Urothelium cell line (cell line): ENCODE measurements at places on chromosomes 16 and 17.

DNA sequence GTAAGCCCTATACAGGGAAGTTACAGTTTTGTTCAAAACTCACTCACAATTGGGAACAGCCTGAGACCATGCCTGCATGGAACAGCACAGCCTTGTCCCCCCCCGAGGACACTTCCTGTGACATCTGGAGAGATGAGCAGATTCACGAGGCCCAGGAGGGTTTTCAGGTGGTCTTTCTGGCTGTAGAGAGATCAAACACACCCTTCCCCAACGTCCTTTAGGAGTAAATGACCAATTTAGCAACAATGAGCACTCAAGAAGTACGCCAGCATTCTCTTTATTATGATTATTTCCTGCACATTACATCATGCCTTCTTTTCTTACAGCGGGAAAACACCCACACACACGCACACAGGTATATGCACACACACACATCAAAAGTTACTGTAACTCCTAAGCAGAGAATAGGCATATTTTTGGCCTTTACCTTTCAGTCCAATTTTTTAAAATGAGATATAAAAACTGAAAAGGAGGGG is 39.0 kb downstream of the ADCY9 start:
- DNase-seq = no peak

DNA sequence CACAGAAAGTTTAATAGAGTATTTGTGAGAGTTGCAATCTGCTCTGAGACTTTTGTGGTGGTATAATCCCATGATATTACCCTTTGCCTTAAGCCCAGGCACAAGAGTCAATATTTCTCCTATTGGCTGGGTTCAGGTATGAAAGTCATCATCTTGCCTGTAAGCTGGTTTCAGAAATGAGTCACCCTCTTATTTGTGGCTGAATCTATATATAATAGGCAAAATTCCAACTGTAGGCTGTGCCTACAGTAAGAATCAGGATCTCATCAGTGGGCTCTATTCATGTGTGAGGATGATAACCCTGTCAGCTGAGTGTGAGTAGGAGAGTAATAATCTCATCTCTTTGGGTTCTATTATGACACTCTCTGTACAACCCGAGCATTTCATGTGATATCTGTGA is 2103.1 kb downstream of the TP53TG3F start:
- no peak for DNase-seq

DNA sequence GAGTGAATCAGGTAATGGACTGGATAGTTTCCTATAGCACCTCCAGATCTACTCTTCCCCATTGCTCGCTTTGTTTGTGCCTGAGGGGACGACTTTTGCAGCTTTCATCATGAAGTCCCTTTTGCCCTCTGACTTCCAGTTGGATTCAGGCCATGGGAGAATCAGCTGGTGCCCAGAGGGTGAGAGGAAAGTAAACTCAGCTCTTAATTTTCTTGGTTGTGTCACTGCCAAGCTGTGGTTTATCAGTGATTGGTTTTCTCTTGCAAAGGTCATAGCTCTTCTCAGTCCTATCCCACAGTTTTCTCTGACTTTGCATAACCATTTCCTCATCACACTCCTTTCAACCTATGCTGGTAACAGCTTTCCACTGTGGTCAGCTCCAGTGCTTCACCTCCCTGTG is 200.1 kb downstream of the KCNJ2 start:
- no peak for DNase-seq

DNA sequence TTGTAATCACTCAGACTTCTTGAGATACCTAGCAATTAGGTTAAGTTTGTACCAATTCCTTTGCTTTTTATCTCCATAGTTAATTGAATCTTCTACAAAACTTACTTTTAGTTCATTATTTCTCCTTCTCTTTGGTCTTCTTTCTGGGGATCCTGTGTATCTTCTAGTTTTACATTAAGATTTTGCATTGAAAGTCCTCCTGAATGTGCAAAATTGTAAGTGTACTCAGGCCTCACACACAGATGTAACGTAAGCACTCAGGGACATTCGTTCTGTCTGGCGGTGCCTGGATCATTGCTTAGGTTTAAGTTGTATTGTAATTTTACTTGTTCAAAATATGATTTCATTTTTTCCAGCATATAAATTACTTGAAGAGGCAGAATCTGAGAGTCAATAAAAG is 222.6 kb upstream of the CPHXL start:
- DNase-seq = no peak

- DNase-seq = peak; percentile 9
Observed at GRCh38 chr16:59634004-59634579, 900.0 kb upstream of the GOT2 start.

GRCh38 chr17:17055286-17056155 is 13.3 kb downstream of the MPRIP start:
- DNase-seq = no peak

DNA sequence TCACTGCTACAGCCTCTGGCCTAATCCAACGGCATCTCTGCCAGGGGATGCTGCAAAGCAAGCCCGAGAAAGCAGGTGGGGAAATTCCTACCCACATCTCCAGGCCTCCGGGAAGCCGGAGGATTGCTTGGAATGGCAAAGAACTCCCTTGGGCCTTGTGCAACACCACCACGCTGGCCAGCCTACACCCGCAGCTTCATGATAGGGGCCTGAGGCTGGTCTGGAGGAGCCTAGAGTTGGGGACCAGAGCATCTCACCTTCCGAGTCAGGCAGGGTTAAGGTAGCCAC is 20.3 kb downstream of the GGA3 start:
- no peak for DNase-seq

GRCh38 chr16:57825298-57826044 is 23.2 kb upstream of the KIFC3 start:
- no peak for DNase-seq

DNA sequence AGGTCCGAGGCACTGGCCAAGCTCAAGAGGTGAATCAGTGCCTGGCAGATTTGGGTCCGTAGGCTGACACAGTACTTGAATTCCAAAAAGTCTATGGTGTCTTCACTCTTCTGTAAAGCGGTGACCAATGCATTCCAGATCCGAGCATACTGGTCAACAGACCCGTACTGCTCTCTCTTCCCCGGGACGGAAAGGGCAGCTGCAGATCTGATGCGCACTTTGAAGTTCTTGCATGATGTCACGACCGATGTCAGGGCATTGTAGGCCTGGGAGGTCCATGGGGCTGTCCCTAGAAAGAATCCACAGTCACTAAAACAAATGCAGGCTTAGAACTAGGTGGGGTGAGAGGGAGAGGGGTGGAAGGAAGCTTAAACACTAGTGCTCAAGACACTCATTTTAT is 34.9 kb downstream of the HEATR6 start:
- no peak for DNase-seq

DNA sequence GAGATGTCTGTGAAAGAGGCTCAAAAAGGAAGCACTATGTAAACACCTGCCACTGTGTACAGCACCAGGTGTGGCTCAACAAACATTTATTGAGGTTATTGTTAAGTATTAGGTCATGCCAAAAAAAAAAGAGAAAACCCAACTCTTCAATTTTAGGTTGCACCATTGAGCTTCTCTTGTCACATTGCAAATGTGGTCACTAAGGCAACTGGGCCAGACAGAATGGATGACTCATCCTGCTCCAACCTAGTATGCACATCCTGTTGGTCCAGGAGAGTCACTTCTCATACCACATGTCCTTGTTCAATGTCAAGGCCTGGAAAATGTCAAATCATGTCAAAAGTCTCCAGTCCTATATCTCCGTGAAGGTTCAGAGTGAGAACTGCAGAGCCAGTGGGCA is 25.0 kb downstream of the HOXB1 start:
- peak; percentile 87 for DNase-seq

- peak; percentile 37 for DNase-seq
Observed at GRCh38 chr17:80146121-80147034, 550 bp downstream of the EIF4A3 start.

DNA sequence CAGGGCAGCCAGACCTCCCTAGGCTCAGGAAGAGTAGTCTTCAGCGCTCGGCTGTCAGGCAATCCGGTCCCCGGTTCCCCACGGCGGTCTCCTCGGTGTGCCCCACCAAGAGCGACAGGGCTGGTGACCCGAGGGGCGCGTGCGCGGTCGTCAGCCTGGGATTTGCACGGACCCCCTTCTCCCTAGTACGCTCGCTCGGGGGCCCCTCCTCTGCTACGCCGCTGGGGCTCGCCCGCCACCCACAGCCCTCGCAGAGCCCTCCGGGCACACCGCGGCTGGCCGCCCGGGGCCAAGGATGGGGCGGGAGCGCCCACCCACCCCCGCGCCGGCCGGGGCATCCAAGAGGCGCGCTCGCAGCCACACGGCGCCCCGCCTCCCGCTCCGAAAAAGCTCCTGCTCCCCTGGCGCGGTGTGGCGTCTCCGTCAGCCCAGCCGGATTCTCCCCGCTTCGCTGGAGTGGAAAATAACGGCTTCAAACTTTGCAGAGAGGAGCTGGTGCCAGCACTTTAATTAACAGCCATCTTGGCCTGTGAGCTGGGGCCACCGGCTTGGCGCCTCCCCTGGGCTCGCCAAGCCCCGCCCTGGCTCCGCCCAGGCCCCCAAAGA is 2.1 kb upstream of the C1QL1 start:
- DNase-seq = no peak

- DNase-seq = no peak
Observed at GRCh38 chr16:86505185-86505898, 5.0 kb upstream of the FOXF1 start.

DNA sequence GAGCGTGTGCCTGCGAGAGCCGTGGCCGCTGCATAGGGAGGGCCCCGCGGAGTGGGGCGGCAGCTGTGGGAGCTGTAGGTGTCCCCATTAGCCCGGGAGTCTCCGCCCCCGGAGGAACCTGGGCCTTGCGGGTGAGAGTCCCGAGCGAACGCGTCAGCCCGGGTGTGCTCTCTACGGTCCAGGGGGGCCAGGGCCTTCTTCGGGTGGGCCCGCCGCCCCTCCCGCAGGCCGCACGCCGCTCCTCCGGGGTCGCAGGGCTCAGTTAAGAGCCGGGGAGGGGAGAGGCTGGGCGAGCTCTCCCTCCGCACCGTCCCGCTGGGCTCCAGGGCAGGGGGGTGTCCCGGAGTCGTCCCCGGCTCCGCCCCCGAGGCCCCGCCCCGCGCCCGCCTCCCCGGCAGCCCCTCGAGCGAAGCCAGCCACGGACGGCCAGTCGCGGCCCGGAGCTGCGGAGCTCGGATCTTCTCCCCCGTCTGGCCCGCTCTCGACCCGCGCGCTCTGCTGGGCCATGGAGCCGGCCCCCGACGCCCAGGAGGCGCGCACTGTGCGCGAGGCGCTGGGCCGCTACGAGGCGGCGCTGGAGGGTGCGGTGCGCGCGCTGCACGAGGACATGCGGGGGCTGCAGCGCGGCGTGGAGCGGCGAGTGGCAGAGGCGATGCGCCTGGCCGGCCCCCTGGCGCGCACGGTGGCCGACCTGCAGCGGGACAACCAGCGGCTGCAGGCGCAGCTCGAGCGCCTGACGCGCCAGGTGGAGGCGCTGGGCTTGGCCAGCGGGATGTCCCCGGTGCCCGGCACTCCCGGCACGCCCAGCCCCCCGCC is at the start of gene SMTNL2:
TSS of gene SMTNL2 (plus strand) at position 429 of the 816 bp plus-strand sequence. CDS start at position 506, 77 bp downstream.
- peak; percentile 50 for DNase-seq

DNA sequence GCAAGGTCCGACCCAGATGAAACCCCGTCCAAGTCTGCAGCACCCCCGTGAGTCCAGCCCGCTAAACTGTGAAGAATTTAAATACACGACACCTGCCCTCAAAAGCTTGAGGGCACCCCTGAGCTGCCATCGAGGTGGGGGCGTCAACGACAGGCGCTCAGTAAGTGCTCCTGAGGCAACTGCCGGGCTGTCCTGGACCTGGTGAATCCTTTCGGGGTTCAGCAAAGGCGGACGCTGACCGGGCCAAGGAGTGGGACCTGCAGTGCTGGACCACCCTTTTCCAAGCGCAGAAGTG is 512 bp upstream of the ENDOV start:
- no peak for DNase-seq

DNA sequence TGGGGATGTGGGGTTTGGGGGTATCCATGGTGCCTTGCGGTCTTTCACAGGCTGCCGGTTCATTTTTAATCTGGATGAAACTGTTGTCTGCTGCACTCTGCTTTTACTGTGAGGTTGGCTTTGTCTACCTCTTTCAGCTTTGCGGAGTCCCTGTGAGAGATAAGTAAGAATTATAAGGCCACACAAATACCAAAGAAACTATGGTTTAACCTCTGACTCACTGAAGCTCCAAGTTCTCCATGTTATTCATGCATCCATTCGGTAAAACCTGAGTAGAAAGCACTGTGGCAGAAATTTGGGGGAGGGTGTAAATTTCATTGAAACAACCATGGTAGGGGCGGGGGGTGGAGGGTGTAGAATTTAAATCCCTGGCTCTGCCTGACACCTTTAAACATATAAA is 30.5 kb downstream of the KIAA0753 start:
- DNase-seq = no peak

DNA sequence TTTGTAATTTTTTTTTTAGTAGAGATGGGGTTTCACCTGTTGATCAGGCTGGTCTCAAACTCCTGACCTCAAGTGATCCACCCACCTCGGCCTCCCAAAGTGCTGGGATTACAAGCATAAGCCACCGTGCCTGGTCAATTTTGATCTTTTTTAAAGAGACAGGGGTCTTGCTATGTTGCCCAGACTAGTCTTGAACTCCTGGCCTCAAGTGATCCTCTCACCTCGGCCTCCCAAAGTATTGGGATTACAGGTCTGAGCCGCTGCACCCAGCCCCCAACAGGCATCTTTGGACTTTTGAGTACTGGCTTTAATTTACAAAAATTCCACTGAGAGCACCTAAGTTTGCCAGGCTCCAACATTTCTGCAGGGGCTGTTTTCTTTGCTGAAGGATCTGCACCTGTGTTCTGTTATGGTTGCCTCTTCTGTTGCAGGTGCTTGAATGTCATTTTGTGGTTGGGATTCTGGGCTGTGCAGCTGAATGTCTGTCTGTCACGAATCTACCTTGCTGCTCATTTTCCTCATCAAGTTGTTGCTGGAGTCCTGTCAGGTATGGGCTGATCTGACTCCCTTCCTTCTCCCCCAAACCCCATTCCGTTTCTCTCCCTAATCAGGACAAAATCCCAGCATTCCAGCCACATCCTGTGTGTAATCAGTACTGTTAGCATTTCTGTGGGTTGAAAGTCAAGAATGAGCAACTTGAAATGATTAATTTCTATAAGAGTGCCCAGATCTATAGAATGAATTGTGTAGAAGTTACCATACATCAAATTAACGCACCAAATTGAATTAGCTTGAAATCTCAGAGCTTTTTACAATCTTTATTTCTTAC is 8.5 kb downstream of the G6PC1 start:
- no peak for DNase-seq

GRCh38 chr17:17849147-17849820 is 12.5 kb upstream of the SREBF1 start:
- peak; percentile 79 for DNase-seq

- DNase-seq = no peak
Observed at GRCh38 chr16:61324044-61324443, 712.2 kb downstream of the CDH8 start.

DNA sequence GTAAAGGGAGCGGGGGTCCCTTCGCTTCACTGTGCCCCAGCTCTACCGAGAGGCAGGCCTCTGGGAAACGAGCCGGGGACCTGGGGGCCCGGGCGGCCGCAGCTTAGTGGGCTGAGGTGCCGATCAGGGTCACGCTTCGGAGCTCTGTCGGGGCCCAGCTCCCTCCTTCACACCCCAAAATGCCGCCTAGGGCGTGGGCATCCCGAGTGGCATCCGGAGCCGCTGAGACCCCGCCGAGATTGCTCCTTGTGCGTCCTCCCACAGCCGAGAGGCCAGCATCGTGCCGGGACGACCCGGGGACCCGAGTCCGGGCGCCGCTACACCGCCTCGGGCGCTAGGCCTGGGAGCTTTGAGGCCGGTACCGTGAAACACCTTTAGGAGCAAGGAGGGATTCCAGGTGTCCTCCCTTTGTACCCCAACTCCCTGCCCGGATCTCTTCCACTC is 1.3 kb downstream of the SALL1 start:
- DNase-seq = no peak
